ENCODE measurements at places on chromosomes 6 and 20.

DNA sequence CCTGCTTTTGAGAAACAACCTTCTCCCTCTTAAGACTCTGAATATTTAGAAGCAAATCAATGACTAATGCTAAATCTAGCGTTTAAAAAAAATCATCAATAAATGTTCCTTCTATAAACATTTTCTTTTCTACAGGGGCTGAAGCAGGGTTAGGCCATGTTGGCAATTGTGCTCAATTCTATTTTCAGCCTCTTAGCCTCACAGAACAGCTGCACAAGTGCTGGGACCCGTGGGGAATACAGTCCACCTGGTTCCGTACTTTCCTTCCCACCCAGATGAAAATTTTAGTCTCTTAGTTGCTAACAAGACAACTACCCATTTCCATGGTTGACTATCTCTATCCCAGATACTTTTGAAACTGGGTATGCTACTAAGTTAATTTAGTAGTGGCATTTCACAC is 138.6 kb downstream of the RPS12 start:
- no peak for DNase-seq

DNA sequence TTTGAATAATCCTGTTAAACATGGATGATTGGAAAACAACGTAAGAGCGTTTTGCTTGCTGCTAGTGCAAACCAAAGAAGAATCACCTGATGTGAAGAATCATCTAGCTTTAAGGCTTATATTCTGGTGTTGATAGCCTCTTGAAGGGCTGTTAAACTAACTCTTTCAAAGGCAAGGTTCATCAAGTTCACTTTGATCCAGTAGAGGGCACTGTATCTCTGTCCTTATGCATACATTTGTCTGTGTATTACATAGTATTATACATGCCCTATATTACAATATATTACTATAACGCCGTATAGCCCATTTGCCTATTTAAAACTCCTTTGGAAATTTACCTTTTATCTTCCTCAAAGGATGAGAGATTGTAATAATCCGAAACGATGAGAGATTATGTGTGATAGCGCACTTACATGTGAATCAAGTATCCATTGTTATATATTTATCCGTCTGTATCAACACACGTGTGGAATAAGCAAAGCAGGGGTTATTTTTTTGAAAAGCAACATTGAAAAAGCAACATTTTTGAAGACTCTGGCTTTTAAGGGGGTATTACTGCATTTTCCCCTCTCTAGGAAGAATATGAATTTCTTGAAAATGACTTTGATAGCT is 50.8 kb upstream of the NRN1 start:
- no peak for DNase-seq

- no peak for DNase-seq
Observed at GRCh38 chr20:15618110-15618509, 955.1 kb downstream of the KIF16B start.

- DNase-seq = no peak
Observed at GRCh38 chr20:58894652-58895447, 42.3 kb downstream of the GNAS start.

DNA sequence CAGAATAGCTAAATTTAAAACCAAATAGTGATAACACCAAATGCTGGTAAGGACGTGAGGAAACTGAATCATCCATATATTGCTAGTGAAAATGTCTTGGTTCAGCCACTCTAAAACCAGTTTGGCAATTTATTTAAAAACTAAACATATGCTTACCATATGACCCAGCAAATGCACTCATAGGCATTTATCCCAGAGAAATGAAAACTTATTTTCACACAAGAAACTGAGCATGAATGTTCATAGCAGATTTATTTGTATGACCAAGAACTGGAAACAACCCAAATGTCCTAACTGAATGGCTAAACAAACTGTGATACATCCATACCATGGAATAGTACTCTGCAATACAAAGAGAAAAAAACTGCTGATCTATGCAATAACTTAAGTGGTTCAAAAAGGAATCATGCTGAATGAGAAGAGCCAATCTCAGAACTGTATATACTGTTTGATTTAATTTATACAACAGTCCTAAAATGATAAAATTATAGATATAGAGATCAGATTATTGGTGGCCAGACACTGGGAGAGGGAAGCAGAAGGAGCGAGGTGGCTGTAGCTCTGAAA is 115.6 kb upstream of the ADGRF1 start:
- DNase-seq = no peak

DNA sequence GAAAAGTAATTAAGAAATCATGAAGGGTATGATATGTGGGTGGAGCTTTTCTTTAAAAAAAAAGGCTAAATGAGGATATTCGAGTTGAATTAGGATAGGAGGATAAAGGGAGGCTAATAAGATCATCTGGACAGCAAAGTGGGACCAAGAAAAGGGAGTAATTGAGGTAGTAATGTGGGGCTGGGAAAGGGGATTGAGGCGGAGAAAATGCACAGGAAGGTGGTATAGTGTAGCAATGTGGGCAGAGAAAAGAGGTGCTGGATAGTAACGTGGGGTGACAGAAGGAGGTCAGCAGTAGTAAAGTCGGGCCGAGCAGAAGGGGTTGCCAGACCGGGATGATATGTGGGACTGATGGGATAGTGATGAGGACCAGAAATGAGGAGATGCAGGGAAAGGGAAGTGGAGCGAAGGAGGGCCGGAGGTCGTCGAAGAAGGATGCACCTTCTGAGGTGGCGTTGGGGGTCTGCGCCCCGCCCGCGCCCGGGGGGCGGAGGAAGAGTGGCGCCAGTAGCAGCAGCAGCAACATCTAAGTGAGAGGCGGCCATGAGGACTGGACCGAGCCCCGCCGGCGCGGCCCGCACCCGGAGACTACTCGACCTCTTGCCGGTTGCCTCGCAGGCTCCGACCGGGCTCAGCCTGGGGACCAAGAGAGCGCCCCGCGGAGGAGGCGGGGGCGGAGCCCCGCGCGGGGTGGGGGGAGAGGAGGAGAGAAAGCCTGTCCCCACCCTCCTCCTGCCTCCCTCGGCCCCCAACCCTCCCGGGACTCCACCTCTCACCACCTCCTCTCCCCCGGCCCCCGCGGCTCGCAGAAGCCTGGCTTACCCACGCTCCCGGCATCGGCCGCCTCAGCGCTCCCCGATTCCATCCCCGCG is 887 bp downstream of the GABBR1 start:
- DNase-seq = no peak

DNA sequence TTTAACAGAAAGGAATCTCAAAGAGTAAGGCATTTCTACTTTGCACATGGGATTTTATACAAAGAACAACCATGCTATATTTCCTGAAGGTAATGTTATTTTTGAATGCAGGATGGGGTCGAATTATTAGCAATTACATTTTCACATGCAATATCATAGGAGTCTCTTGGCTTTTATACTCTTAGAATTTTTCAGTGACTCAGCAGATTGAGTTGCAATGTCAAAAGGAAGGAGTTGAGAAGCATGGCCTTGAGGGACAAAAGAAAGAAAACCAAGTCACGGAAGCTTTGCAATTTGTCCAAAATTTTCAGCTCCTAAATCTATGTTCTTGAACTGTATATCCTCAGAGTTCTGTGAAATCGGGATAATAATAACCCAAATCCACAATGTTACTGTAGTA is 181.1 kb downstream of the GRM1 start:
- no peak for DNase-seq

GRCh38 chr6:170029416-170030283 is 261.2 kb downstream of the DLL1 start:
- DNase-seq = no peak

DNA sequence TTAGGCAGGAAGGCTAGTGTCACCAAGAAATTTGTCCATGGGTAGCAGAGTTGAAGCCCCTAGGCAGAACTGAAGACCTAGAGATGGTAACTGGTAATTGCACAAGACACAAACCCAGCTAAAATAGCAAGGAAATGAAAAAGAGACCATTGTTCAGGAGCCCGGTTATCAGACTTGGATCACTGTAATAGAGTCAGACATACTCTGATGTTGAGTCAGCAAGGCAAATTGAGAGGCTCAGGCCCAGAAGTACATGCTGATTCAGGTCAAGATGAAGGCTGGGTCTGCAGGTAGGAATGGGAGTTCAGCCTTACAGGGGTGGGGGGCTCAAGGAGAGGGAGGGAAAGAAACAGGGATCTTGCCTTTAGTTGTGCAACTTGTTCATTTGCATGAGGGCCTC is 6.5 kb upstream of the TMEM242 start:
- DNase-seq = no peak

GRCh38 chr6:134902074-134902861 is 47.6 kb downstream of the ALDH8A1 start:
- no peak for DNase-seq

DNA sequence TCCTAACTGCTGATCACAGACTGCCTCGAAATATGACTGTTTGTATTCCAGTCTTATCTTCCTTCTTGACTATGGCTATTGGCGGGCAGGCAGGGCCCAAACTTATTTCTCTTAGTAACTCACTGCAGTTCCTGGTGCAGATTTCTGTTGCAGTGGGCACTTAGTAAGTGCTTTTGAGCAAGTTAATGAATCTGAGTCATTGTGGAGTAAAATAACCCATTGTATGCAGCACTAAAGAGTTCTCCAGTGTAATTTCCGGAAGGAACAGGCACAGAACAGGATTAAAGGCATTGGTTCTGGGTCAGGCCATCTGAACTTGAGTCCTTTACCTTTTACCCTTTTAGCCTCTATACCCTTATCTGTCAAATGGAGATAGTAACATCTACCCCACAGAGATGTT is 23.6 kb downstream of the SLC35F1 start:
- no peak for DNase-seq

DNA sequence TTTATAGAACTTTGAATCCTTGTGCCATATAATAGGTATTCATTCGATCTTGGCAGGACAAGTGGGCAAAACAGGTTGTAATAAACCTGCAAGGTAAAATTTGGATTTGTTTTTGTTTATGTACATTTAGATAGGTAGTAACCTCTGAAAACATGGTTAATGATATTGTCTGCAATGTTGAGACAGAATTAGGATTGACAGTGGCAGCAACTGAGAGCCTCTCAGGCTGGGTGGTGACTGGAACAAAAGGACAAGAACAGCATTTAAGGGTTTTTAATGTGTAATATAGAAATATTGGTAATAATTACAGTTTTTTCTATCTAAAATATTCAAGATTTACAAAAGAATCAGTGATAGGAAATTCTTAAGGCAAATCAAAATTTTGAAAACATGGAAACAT is 382.0 kb downstream of the TFAP2B start:
- no peak for DNase-seq

DNA sequence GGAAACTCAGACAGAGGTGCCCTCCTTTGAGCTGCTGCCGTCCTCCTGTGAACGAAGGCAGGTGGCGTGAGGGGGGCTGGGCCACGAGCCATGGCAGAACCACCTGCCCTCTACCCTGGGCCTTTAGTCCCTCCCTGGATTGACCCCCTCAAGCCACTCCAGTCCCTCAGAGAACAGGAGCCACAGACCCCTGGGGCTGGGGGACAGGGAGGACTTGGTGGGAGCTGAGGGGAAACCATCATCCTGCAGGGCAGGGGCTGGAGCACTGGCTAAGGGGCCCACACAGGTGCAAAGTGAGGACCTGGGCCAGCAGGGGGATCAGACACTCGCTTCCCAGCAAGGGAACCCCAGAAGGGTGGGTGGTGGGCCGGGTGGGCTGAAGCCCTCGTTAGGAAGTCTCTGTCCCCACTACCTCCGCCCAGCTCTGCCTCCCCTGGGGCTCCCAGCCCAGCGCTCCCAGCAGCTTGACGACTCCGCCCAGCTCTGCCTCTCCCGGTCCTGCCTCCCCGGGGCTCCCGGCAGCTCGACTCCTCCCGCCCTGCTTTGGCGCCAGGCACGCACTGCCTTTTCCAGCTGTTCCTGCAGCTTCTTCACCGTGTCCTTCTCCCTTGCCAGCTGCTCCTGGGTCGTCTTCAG is 44.4 kb downstream of the DSTN start:
- DNase-seq = no peak

DNA sequence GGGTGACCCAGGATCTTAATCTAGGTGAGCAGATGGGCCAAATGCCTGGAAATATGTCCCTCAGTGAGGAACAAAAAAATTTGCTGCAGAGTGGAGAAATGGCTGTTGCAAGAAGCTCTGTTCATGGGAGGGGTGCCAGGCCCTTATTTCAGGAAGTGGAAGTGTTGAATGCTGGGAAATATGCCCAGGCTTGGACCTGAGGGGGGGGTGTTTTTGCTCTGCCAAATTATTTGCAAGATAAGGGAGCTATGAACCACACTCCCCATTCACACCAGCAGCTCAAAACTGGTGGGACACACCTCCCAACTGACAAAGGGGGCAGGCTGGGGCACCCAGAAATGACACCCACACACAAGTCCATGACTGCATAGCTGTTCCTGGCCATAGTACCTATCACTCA is 8.7 kb downstream of the CST4 start:
- DNase-seq = no peak

DNA sequence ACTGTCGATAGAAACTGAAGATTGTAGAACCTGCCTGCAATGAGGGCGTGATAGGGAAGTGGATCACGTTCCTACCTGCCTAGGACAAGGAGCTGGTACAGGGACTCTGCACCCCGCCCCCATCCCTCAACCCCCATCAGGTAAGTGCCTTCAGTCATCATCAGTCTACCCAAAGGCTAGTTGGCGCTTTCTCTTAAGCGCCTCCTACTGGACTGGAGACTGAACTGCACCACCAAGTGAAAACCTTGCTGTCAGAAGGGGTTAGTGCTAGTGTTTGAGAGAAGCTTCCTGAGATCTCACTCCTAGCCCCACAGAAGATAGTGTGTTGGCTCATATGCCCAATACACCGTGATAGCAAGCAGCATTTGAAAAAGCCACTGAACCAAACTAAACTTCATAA is 706.5 kb upstream of the MAN1A1 start:
- DNase-seq = no peak

DNA sequence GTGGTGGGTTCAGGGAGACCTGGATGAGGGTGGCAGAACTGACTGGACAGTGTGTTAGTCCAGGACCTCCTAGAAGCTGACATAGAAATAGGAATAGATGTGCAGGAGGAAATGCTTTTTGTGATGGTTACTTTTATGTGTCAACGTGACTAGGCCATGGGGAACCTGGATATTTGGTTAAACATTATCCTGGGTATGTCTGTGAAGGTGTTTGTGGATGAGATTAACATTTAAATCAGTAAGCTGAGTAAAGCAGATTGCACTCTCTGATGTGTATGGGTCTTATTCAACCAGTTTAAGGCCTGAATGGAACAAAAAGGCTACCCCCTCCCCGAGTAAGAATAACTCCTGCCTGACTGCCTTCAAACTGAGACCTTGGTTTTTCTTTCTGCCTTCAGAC is 219.3 kb downstream of the DHX35 start:
- no peak for DNase-seq

All from stimulated activated CD8-positive, alpha-beta memory T cell treated with anti-CD3 and anti-CD28 coated beads, Interleukin-7, amount 100 ng/mL, for 24 hours (primary cell).